Mesothelial cell of epicardium (in vitro differentiated cells): ENCODE measurements at places on chromosomes 13 and 19. TPM values are rescaled to one million over a fixed set of nuclear protein-coding genes. Genes with fewer than 3 reads are reported as not detected.
A peak's percentile ranks its signal among the peaks of the same experiment; 100 is the strongest.

- peak; percentile 30 for DNase-seq
Measured at GRCh38 chr13:113668491-113668971, 1.5 kb downstream of the GRK1 start.

DNA sequence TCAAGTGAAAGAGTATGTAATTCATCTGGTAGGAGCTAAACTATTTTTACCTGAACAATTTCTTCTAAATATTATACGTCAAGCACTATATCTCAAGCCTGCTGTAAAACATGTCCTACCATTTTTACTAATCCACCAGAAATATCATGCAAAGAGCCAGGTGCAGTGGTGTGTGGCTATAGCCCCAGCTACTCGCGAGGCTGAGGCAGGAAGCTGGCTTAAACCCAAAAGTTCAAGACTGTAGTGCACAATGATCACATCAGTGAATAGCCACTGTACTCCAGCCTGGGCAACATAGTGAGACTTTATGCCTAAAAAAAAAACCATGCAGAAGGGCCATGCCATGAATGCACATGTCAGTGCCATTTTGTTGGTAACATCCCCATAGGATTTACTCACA is 20.7 kb upstream of the CLN5 start:
- DNase-seq = no peak

Gene RGCC
- total RNA-seq = 0.85 to 2.1 TPM (median 1.9 TPM) in 3 replicates

DNA sequence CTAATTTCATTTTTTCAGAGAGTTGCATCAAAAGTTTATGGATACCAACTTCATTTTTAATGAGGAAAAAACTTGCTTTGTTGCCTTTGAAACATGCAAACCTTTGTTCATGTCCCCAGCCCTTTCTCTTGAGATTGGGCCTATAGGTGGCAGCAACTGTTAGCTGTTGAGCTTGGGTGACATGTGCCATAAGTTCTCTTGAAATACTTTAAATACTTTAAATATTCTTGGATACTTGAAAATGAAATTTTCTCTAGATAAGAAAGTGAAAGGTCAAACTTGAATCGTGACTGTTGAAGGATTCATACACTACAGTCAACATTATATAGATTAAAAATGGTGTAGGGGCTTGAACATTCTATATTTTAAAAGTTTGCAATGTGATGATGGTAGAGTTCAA is 294.9 kb downstream of the NDFIP2 start:
- no peak for DNase-seq

GRCh38 chr19:10797541-10798256 is 38.3 kb downstream of the TMED1 start:
- DNase-seq = no peak

GRCh38 chr19:5880604-5881078 is 10.3 kb upstream of the FUT5 start:
- DNase-seq = no peak

- DNase-seq = no peak
Measured at GRCh38 chr19:34269968-34270621, 15.7 kb downstream of the GARRE1 start.

Gene C19orf81
- total RNA-seq = 3.0 to 5.0 TPM (median 3.5 TPM) in 3 replicates

DNA sequence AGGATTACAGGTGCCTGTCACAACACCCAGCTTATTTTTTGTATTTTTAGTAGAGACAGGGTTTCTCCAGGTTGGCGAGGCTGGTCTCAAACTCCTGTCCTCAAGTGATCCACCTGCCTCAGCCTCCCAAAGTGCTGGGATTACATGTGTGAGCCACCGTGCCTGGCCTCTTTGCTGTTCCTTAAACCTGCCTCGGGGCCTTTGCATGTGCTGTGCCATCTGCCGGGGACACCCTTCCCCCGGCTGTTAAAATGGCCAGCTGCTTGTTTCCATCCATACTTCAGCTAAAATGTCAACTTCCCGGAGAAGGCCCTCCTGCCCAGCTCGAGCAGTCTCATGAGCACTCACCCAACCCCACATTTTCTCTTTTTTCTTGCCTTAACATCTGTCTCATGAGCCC is 19.1 kb upstream of the PDE4C start:
- no peak for DNase-seq

Gene SHC2
- 85.1 to 91.0 TPM (median 86.4 TPM) in 3 replicates for total RNA-seq

GRCh38 chr13:60627071-60627686 is 230.2 kb downstream of the TDRD3 start:
- DNase-seq = peak; percentile 61

DNA sequence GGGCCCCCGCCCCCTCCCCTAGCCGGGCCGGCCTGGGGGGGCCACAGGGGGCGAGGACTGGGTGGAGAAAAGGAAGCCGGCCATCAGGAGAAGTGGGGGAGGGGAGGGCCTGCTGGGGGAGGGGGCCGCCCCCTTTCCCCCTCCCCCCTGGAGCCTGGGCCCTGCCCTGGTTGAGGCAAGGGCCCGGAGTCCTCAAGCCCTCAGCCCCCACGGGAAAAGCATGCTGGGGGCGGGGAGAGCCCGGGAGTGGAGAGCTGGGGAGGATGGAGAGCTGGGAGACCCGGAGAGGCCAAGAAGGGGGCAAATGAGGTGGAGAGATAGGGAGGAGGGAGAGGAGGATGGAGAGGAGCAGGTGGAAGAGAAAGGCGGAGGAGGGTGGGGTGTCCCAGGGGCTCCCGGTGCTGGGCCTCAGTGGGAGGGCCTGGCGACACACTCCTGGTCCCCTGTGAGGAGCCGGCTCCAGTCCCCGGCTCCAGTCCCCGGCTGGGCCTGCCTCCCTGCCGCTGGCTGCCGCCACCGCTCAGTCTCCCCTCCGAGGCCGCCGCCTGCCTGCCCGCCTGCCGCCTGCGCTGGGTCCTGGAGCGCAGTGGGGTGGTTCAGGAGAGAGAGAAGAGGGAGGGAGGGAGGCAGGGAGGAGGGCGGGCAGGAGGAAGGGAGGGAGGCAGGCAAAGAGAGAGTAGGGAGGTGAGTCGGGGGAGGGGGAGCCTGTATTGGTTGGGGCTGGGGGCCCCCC is at the start of gene GRIK5:
Gene GRIK5 (minus strand): TSS at position 588 of the 733 bp plus-strand sequence. CDS start 4,436 bp downstream, outside the sequence.
- DNase-seq = no peak
